ENCODE measurements at places on chromosomes 4 and X. TPM values are rescaled to one million over a fixed set of nuclear protein-coding genes. Genes with fewer than 3 reads are reported as not detected.

Gene STATH
- not detected for total RNA-seq

Gene NLGN3
- 0.22 TPM for total RNA-seq

Gene SGMS2
- total RNA-seq, result 29.4 TPM

Gene SLITRK2
- not detected for total RNA-seq

Gene P2RY4
- not detected for total RNA-seq

Gene SPP1
- 130 TPM for total RNA-seq

Gene NAA11
- not detected for total RNA-seq

Gene EREG
- 0.02 TPM for total RNA-seq

Gene TRIM61
- not detected for total RNA-seq

Gene PNMA6E
- not detected for total RNA-seq

Gene SPARCL1
- total RNA-seq, result not detected

Gene TENM3
- total RNA-seq, result 87.7 TPM

Gene BST1
- total RNA-seq, result not detected

Gene CORIN
- total RNA-seq, result not detected

Gene GATA1
- not detected for total RNA-seq

Gene DCHS2
- total RNA-seq, result not detected

Gene FAM53A
- total RNA-seq, result 4.1 TPM

Gene GPR34
- total RNA-seq, result not detected

Gene TMEM31
- total RNA-seq, result not detected

Gene SLC30A9
- 96.8 TPM for total RNA-seq

Gene BRS3
- total RNA-seq, result not detected

Gene RAB33A
- total RNA-seq, result not detected

Gene CNGA1
- not detected for total RNA-seq

Gene XIAP
- total RNA-seq, result 13.3 TPM

Gene SPACA5
- total RNA-seq, result not detected

Gene GAGE13
- total RNA-seq, result not detected

Gene CYBB
- 0.19 TPM for total RNA-seq

Gene PRRG1
- total RNA-seq, result 18.0 TPM

Gene BMX
- 0.07 TPM for total RNA-seq
